NCI-H526 (cell line): ENCODE measurements at places on chromosomes 7 and 10.

- no peak for DNase-seq
Measured at GRCh38 chr10:47349941-47350371, 1.8 kb downstream of the RBP3 start.

GRCh38 chr10:75487087-75487754 is 55.8 kb downstream of the LRMDA start:
- DNase-seq: no peak

GRCh38 chr7:13846386-13846785 is 143.1 kb downstream of the ETV1 start:
- no peak for DNase-seq

DNA sequence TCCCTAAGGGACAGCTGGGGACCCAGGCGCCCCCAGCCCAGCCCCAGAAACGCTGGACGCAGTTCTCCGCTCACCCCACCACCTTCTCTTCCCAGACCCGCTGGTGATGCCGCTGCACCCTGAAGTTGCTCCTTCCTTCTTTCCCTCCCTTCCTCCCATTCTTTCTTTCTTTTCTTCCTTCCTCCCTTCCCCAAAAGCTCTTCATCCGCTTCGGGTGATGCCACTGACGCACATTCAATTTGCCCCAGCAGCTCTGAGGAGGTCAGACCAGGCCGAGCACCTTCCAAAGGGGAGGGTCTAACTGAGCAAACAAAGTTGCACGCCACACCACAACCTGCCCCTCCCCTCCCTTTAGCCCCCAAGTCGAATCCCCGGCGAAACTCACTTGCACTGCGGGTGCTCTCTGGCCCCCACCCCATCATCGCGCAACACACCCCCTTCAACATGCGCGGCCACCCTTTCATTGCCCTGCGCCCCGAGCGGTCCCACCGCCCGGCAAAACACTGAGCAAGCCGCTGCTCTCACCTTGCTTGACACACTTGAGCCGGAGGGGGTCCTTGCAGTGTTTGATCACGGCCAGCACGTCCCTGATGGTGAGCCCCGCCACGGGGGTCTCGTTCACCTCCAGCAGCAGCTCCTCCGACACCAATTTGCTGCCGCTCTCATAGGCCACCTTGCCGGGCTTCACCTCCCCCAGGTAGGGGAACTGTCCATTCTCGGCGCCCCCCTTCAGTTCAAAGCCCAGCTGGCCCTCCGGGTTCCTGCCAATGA is 787 bp downstream of the MAGI2 start:
- peak; percentile 21 for DNase-seq

- no peak for DNase-seq
Measured at GRCh38 chr7:116348346-116348745, 138.0 kb downstream of the TES start.

DNA sequence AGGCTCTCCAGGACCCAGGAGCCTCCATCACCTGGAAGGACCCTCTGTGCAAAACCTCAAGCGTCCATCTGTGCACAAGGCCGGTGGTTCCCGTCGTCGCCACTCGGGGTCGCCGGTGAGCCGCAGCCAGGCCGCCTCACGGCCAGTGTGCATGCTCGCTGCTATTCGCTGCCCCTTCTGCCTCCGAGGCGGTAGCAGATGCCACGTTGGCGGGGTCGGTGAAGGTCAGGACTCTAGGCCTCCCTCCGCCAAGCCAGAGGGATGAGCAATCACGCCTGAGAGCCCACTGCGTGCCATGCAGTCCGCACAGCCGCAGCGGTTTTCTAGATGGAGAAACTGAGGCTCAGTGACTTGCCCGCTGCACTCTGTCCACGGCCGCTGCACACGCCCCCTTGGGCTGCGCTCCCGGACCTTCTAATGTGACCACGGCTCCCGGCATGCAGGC is 5.7 kb downstream of the UPK3B start:
- peak; percentile 70 for DNase-seq

- DNase-seq: no peak
Measured at GRCh38 chr7:45217358-45217757, 59.8 kb downstream of the RAMP3 start.

DNA sequence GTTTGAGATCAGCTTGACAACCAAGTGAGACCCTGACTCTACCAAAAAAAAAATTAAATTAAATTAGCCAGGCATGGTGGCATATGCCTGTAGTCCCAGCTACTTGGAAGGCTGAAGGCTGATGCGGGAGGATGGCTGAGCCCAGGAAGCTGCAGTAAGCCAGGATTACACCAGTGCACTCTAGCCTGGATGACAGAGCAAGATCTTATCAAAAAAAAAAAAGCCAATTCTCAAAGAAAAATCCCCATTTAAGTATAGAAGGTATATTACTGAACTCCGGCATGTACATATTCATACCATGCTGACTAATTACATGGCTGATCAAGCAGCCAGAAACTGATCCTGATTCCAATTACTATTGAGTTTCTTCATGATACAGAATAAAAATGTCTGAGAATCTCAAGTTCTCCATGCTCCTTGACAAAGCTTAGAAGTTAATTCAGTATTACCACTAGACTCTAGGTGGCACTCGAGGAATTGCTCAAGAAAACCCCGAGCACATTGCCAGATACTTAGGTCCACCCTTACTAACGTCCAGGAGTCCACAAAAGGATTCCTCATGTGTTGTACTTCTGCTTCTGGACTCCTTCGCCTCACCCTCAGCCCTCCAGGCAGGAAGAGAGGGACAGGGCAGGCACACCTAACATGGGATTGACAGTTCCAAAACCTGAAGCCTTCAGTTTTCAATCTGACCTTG is 148.9 kb downstream of the PARD3 start:
- DNase-seq: peak; percentile 40

DNA sequence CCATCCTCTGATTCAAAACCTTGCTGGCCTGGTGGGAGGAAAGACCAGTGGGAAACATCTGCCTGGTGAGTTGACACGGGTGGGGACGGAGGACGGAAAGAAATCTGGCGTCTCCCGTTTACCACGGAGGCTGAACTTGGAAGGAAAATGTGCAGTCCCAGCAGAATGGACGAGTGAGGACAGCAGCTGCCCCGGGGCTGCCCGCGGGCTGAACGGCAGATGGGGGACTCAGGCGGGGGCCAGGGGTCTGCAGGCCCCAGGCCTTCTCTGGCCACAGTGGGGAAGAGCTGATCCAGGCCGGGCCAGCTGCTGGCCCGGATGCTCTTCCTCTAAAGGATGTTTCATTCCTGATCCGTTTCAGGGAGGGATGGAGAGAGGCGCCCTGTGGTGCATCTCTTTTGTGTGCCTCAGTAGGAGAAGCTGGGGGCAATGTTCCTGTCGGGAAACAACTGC is 147.5 kb upstream of the CHST15 start:
- DNase-seq: no peak

DNA sequence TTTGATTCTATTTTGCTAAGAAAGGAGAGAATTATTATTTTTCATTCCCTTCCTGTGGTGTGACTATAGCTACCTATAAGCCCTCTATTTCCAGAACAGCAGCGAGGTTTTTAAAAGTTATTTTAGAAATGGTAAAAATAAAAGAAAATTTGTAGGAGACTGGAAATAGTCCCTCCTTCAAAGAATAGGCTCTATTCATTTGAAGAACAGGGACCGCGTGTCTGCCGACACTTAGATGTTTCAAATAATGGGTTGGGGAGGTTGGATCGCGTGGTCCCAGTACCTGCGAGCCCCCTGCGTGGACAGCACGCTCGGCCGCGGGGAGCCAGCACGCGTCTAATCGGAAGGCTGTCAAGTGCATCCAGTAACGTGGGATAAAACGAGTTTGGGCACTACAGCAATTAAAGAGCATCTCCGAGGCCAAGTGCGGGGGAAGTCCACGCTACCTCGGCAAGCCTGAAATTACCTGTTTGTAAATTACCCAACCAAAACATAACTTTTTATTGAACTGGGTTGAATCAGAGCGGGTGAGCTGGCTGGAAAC is 1.0 kb downstream of the CACNA2D1 start:
- DNase-seq: peak; percentile 28

DNA sequence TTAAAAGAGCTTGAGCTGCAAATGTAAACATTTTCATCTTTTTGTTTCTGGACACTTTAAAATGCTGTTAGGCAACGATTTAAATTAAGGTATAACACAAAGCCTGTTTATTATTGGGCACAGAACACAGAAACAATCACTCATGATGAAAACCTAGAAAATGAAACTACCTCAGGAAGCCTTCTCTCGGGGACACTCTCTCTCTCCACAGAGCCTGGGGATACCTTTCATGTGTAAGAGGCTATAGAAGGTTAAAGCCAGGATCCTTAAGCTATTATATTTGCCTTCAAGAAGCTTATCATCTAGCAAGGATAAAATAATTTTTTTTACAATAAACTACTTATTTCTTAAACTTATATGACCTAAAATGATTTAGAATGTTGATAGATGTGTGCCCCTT is 194.1 kb downstream of the SKAP2 start:
- no peak for DNase-seq

- DNase-seq: no peak
Measured at GRCh38 chr7:147885869-147886268, 704.7 kb upstream of the C7orf33 start.

DNA sequence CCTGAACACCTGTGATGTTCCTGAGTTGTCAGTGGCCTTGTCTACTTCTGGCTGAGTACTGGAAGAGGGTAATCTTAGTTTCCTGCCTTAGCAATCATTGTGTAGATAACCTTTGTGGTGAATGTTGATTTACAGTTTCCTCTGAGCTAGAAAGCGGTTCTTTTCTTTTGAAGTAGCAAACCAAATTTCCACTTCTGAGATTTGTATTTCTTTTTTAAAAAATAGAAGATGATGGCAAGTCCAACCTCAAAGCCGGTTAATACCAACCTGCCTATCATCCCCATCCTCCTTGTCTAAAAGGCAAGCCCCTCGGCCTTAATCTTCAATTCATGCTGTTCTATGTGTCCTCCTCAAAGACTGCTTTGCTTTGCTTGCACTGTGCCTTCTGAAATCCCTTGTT is 12.5 kb upstream of the PALS2 start:
- DNase-seq: no peak

- no peak for DNase-seq
Measured at GRCh38 chr10:128022261-128023196, 103.7 kb downstream of the MKI67 start.

DNA sequence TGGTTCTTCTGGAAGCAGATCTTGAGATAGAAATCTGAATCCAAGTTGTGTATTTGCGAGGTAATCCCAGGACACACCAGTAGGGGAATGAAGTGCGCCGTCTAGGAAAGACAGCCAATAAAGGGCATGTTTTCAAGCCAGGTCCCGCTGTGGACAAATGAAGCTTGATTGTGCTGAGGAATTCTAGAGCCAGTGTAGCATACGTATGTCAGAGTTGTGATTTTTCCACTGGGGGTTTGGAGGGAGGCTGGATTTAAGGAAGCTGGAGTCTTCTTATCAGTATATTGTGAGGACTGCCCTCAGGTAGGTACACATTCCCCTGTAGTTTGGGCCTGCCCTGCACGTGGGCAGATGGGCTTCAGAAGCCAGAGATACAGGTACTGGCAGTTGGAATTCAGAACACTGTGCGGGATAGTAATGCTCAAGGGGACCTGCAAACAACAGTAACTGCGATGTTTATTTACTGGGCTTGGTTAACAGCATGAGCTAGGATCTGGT is 50.9 kb downstream of the GALNT11 start:
- peak; percentile 60 for DNase-seq

DNA sequence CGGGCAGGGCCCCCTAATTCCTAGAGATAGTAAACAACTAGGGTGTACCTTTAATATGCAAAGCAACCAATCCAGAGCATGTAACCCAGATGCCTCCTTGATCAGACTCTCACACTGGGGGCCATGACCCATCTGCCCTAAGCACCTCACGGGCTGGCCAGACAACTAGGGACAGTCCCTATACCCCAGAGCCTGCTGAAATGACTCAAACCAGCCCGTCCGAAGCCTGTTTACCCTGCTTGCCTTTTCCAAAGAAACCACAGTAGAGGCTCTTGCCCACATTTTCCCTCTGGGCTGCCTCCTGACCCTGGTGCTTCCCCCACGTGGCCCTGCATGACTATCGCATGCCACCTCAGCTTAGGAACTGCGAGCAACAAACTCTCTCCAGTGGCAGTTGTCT is 46.2 kb downstream of the RGS10 start:
- no peak for DNase-seq

GRCh38 chr7:46459942-46460341 is 538.9 kb upstream of the IGFBP3 start:
- DNase-seq: no peak

- no peak for DNase-seq
Measured at GRCh38 chr7:155322530-155322929, 24.9 kb downstream of the INSIG1 start.

DNA sequence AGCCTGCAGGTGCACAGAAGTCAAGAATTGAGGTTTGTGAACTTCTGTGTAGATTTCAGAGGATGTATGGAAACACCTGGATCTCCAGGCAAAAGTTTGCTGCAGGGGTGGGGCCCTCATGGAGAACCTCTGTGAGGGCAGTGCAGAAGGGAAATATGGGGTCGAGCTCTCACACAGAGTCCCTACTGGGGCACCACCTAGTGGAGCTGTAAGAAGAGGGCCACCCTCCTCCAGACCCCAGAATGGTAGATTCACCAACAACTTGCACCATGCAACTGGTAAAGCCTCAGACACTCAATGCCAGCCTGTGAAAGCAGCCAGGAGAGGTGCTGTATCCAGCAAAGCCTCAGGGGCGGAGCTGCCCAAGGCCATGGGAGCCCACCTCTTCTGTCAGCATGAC is 205.8 kb downstream of the CCSER2 start:
- DNase-seq: no peak

DNA sequence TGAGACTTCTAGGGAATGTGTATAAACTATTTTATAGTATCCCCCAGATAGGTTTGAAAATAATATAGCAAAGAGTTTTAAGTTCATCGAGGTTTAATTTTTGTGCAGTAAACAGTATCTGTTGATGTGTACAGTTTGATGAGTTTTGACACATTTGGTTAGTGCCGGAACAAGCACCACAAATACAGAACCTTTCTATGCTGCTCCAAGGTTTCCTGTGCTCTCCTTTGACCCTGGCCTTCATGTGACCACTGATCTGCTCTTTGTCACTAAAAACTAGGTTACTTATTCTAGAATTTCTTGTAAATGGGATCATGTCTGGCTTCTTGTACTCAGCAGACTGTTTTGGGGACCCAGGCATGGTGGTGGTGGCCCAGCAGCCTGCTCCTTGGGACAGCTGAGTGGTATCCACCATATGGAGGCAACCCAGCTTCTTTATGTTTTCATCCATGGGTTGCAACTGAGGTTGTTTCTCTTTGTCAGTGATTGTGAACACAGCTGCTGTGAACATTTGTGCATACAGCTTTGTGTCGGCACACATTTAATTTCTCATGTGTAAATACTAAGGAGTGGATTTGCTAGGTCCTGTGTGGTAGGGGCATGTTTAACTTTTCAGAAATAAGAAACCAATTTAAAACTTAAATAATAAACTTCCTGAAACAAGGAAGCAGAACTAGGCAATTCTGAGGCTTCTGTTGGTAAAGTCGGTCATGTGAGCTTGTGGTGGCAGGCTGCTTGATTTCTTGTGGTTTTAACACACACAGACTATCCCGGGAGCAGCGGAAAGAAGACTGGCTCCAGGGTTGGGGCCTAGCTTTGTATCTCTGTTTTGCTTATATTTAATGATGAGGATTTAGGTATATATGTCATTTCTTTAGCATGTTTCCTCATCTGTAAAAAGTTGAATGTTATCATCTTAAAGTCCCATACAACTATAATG is 219.4 kb downstream of the ABCA13 start:
- DNase-seq: no peak
